ENCODE measurements at places on chromosomes 6 and 20.
A peak's percentile ranks its signal among the peaks of the same experiment; 100 is the strongest.

GRCh38 chr6:24576447-24576846 is 69.5 kb downstream of the KIAA0319 start:
- H3K27ac ChIP-seq, result no peak overlapping the region
- H3K4me3 ChIP-seq, result no peak overlapping the region
- no peaks in the 10 kb centered on the region for H3K36me3 ChIP-seq
- H3K27me3 ChIP-seq, result no peaks in the 10 kb centered on the region
- peaks cover 3% of the 10 kb centered on the region for H3K4me1 ChIP-seq
- no peak for DNase-seq

- H3K4me1 ChIP-seq, result peaks cover 8% of the 10 kb centered on the region
- H3K27me3 ChIP-seq, result no peaks in the 10 kb centered on the region
- no peaks in the 10 kb centered on the region for H3K36me3 ChIP-seq
- no peak overlapping the region for H3K4me3 ChIP-seq
- no peak for DNase-seq
Measured at GRCh38 chr6:73969971-73970970, 274.3 kb downstream of the CD109 start.

GRCh38 chr6:49151957-49152356 is 311.1 kb downstream of the MMUT start:
- H3K4me1 ChIP-seq, result peaks cover 22% of the 10 kb centered on the region
- H3K36me3 ChIP-seq, result peaks cover 3% of the 10 kb centered on the region
- H3K27me3 ChIP-seq, result no peaks in the 10 kb centered on the region

DNA sequence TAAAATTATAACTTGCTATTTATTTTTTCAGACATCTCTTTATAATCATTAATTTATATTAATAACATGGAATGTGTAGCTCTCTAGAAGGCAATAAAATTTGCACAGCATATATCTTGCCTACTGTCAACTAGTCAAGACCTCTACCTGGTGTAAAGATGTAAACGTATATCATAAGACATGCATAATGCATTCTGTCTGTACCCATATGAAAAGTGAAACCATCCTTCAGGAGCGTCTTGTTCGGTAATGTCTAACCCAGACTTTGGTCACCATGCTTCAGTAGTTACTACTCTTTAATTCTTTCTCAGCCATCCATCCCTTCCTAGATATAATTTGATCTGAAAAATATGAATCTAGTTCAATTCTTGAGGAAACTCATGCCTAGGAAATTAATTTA is 21.0 kb downstream of the CEP43 start:
- H3K36me3 ChIP-seq, result peaks cover 11% of the 10 kb centered on the region
- no peak overlapping the region for H3K27ac ChIP-seq
- H3K4me3 ChIP-seq, result no peak overlapping the region
- no peak for DNase-seq
- H3K4me1 ChIP-seq, result no peaks in the 10 kb centered on the region
- H3K27me3 ChIP-seq, result no peaks in the 10 kb centered on the region

- H3K4me1 ChIP-seq, result peaks cover 27% of the 10 kb centered on the region
- no peak for DNase-seq
- no peak overlapping the region for H3K27ac ChIP-seq
- no peaks in the 10 kb centered on the region for H3K36me3 ChIP-seq
- H3K27me3 ChIP-seq, result no peaks in the 10 kb centered on the region
Measured at GRCh38 chr6:97665446-97665845, 382.4 kb upstream of the MMS22L start.

DNA sequence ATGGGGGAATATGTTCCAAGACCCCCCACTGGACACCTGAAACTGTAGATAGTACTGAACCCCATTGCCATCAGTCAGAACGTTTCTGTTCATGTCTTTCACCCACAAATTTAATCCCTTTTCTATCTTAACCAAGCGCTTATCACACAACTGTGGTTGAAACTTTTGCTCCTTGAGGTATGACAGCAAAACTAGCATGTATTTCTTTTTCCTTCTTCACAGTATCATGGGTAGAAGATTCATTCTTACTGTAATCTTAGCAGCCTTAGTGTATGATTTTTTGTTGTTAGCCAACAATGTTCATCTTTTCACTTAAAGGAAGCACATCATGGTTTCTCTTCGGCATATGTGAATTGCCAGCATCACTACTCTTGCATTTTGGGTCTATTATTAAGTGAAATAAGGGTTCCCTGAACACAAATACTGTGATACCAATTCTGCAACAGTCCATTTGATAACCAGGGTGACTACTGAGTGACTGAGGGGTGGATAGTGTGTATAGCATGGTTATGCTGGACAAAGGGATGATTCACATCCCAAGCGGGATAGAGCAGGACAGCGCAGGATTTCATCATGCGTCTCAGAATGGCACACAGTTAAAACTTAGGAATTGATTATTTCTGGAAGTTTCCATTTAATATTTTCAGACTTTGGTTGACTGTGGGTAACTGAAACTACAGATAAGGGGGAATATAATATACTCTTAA is 41.8 kb downstream of the KCNS1 start:
- no peaks in the 10 kb centered on the region for H3K27me3 ChIP-seq
- no peak for DNase-seq
- H3K4me3 ChIP-seq, result no peak overlapping the region
- peaks cover 24% of the 10 kb centered on the region for H3K4me1 ChIP-seq
- peak overlapping the region; percentile 53 for H3K27ac ChIP-seq
- peaks cover 9% of the 10 kb centered on the region for H3K36me3 ChIP-seq

DNA sequence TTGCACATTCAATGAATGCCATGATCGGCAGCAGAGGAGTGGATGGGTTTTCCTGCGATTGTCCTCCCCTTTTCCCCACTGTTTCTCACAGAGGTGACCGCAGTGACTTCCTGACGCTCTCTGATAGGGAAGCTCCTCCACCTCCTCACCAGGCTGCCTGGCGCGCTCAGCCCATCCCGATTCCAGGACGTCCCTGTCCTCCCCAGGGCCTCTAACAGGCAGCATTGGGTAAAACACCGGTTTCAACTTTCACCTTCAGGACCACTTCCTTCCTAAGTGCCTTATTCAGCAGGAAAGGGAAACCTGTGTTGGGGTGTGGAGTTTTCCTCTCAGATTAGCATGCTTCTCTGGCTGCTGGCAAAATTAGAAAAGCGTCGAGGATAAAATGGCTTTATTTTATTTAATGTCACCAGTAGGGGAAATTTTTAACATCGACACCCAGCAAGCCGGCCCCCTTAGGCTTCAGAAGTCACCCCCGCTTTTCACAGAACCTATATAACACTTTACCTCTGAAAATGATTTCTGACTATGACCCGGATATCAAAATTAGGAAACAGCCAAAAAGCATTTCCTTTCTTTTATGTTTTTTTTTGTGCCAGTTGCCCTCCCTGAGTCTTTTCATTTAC is 570.4 kb upstream of the GJE1 start:
- peak overlapping the region; percentile 39 for H3K4me3 ChIP-seq
- peaks cover 2% of the 10 kb centered on the region for H3K36me3 ChIP-seq
- DNase-seq, result peak; percentile 12

DNA sequence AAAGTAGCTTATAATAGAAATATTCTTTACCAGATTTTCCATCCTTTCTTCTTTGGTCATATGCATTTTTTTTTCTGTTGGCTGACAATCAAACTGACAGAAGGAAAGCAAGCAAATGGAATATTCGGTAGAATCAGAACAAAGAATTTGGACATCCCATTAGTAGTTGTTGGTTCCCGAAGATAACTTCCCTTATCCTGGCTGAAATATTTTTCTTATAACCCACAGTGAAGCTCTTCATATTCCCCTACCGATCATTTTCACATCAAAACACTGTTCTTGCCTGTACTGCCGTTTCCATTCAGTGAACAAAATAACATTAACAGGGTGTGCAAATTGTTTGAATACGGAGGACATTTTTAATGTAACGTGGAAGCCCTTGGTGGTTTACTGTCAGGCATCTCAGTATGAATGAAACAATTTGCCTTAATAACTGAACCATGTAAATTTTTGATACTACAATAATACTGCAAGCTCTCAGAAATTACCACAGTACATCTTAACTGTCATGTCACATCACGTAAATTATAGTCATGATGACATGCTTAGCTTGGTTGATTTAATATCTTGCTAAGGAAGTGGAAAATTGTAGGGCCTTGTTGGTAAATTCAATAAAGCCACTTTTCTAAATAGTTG is 311.5 kb downstream of the LAMA2 start:
- H3K27me3 ChIP-seq, result no peaks in the 10 kb centered on the region
- H3K36me3 ChIP-seq, result no peaks in the 10 kb centered on the region
- H3K4me1 ChIP-seq, result no peaks in the 10 kb centered on the region
- no peak overlapping the region for H3K4me3 ChIP-seq
- H3K27ac ChIP-seq, result no peak overlapping the region

GRCh38 chr6:42783177-42783875 is 1.5 kb downstream of the BICRAL start:
- DNase-seq, result peak; percentile 54
- H3K27ac ChIP-seq, result peak overlapping the region; percentile 99
- peaks cover 5% of the 10 kb centered on the region for H3K27me3 ChIP-seq
- H3K36me3 ChIP-seq, result peaks cover 6% of the 10 kb centered on the region
- H3K4me1 ChIP-seq, result peaks cover 11% of the 10 kb centered on the region

- no peak for DNase-seq
- no peaks in the 10 kb centered on the region for H3K27me3 ChIP-seq
- peaks cover 6% of the 10 kb centered on the region for H3K4me1 ChIP-seq
- no peak overlapping the region for H3K27ac ChIP-seq
- no peak overlapping the region for H3K4me3 ChIP-seq
Measured at GRCh38 chr6:161548713-161549296, 274.9 kb upstream of the AGPAT4 start.

DNA sequence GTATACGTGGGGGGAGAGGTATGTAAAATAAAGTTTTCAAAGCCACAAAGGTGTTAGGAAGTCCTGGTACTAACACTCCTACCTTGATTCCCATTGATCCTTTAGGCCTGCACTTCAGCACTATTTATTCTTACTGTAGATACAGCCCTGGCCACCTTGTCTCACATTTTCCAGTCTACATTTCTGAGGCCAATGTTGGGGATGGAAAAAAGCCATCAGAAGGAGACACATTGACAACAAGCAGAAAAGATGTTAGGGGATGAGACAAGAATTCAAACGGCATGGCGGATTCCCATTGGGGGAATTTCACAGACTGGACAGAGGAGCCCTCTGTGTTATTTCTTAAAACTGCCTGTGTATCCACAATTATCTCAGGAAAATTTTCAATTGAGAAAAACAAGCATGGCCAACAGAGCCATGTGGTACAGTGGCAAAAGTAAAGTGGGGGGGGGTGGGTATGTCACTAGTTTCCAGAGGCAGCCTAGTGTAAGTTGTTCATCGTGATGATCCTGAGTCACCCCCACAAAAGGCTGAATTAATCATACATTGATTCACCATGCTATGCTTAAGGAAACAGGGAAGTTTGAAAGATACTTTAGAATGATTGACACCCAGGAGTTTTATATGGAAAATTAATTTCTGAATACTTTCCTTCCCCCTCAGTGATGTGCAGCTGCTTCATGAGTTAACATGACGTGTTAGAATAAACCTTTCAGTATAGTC is 40.5 kb downstream of the RREB1 start:
- DNase-seq, result no peak
- H3K27me3 ChIP-seq, result no peaks in the 10 kb centered on the region
- no peak overlapping the region for H3K4me3 ChIP-seq
- H3K27ac ChIP-seq, result peak overlapping the region; percentile 93

DNA sequence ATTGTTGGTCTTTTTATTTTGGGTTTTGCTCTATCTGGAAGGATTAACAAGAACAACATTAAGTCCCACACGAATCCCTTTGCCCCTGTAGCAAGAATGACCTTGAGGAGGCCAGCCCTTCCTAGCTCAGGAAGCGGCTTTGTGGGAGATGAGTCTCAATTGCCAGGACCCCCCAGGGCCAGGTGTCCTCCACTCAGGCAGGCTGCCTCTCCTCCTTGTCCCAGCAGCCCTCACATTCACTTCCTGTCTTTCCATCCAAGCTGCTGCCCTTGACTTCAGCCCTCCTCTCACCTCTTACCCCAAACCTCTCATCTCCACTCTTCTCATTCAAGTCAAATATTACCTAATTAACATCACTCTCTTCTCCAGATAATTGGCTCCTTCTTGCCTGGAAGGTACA is 22.6 kb upstream of the SYNDIG1 start:
- H3K27me3 ChIP-seq, result peaks cover 19% of the 10 kb centered on the region
- no peak overlapping the region for H3K27ac ChIP-seq
- no peak overlapping the region for H3K4me3 ChIP-seq

DNA sequence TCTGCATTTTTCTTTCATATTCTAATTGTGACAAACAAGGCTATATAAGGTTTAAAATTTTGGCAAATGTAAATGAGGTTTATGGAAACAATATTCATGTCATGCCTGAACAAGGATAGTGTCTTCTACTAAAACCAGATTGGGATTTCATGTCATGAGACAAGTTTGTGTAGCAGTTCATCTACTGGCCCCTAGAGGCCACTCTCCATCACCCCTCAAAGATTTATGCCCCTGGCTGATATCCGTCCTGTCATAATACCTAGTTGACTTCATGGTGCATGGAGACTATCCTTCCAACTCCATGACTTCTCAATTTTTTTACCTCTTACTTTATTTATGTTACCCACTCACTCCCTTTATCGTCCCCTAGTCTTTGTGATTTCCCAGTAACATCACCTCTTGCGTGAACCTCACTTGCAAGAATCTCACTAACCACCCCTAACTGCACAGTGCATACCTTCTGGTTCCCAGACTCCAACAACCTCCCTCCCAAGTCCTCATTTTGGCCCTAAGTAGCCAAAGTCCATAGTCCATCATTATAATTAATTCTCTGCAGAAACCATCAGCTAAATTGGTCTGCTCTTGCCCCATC is 179.8 kb downstream of the TASP1 start:
- H3K4me1 ChIP-seq, result no peaks in the 10 kb centered on the region
- no peaks in the 10 kb centered on the region for H3K36me3 ChIP-seq
- DNase-seq, result no peak
- no peak overlapping the region for H3K4me3 ChIP-seq

GRCh38 chr6:158072083-158072721 is 90.5 kb downstream of the SYNJ2 start:
- DNase-seq, result peak; percentile 63

DNA sequence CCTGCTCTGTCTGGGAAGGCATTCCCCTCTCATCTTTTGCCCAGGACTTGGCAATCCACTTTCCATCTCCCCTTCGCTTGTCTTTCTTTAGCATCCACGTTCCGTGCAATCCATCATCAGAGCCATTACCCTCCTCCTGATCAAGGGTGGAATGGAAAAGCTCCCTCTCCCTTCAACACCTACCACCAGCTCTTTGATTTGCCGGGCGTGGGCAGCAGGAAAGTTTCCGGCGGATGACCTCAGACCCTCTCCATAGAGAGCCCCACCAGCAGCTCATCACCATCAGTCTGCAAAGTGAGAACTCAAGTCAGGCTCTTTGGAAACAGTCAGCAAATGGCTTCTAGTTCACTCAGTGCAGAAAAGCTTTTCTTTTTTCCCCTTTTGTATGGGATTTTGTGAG is 76.2 kb downstream of the TSHZ2 start:
- no peak overlapping the region for H3K27ac ChIP-seq
- DNase-seq, result no peak
- H3K27me3 ChIP-seq, result no peaks in the 10 kb centered on the region
- peaks cover 5% of the 10 kb centered on the region for H3K36me3 ChIP-seq
- H3K4me1 ChIP-seq, result peaks cover 17% of the 10 kb centered on the region
- H3K4me3 ChIP-seq, result no peak overlapping the region

All from neural crest cell (in vitro differentiated cells).